Activated T-helper 17 cell treated with anti-CD3 and anti-CD28 coated beads, Interleukin-2, amount 50 U/mL, for 72 hours (primary cell): ENCODE measurements at places on chromosomes 11 and 22. TPM values are rescaled to one million over a fixed set of nuclear protein-coding genes. Genes with fewer than 3 reads are reported as not detected.

DNA sequence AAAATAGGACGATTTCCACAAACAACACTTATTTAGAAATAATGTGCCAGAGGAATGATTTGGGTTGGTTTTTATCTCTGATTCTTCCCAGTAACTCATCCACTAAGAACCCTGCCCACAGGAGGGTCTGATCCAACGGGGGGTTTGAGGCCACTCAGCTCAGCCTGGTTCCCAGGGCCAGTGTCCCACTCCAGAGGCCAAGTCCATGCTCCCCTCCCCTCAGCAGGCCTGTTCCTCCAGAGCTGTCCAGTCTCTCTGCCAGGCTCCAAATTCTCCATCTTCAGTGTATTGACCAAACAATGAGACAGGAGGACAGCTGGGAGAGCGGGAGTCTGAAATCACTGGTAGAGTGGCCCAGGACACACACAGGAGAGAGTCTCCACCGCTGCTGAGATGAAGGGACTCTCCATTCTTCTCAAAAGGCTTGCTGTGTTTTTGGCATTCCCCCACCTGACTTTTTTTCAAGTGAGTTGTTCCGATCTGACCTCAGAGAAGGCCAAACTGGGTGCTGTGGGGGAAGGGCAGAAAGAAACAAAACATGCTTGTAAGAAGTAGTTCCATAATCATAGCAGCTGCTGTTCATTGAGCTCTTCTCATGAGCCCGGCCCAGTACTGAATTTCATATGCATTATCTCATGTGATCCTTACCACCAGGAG is 17.6 kb upstream of the SCN2B start:
- ATAC-seq: no peak

- no peak for ATAC-seq
Measured at GRCh38 chr11:32255841-32256240, 165.0 kb downstream of the RCN1 start.

The SMTNL1 gene
- not detected for total RNA-seq

- ATAC-seq: no peak
Measured at GRCh38 chr11:70860888-70861287, 391.5 kb downstream of the SHANK2 start.

- ATAC-seq: no peak
Measured at GRCh38 chr11:127195501-127196120, 195.0 kb upstream of the KIRREL3 start.

DNA sequence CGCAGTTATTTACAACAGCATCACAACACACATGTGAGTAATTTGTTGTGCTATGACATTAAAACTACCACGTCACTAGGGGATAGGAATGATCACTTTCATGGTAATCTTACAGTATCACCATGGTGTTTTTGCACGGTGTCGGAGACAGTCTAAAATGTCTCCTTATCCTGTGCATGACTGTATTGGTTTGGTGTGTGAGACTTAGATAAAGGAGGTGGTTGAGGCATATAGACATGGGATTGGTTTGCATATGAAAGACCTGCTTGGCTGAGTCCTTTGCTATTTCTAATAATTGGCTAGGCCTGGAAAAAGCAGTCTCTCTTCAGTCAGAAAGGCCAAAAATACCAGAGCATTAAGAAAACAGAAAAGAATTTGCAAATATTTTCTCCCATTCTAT is 30.2 kb downstream of the MSANTD4 start:
- ATAC-seq: no peak

DNA sequence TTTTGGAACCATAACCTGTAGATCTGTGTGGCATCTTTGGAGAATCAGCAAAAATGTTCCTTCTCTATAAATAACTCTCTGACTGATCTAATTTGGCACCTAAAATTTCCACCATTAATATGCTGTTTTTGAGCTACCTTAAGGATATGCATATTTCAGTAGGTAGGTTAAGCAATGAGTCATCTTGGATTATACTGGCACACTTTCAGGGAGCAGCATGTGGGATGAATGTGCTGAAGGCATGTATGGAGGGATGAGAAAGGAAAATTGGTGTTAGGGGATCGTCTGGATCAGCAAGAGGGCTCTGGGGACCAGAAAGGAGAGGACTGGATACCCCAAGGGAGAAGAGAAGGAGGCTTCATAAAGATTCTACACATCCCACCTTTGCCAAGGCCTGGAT is 44.6 kb upstream of the ELF5 start:
- ATAC-seq: no peak

The NRIP3 gene
- 2.4 TPM for total RNA-seq

DNA sequence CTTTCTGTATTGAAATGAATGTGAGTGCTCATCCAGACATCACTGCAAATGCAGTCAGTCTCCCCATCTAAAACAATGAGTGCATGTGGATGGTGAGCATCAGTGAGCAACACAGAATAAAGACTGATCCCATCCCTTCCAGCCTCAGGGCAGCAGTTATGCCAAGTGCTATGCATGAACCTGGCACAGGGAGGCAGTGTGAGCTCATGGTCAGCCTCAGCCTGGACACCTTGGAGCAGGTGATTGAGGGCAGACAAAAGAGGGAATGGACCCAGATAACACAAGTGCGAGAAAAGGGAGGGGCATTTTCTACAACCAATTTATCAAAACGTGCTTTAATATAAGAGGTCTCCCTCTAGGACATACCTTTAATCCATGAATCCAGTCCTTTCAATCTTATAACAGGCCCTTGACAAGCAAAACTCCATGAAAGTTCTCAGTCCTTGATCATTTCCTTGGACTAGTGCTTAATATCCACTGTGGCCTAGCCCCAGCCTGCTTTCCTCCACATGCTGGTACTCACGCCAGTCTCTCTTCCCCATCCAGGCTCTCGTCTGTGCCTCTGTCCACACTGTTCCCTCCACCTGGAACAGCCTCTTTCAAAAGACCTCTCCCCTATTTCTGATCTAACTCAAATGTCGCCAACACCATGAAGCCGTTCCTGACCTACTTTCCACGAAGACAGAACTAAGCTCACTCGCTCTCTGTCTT is 50.5 kb upstream of the LRRC55 start:
- no peak for ATAC-seq

The PRODH gene
- total RNA-seq: 1.1 TPM

DNA sequence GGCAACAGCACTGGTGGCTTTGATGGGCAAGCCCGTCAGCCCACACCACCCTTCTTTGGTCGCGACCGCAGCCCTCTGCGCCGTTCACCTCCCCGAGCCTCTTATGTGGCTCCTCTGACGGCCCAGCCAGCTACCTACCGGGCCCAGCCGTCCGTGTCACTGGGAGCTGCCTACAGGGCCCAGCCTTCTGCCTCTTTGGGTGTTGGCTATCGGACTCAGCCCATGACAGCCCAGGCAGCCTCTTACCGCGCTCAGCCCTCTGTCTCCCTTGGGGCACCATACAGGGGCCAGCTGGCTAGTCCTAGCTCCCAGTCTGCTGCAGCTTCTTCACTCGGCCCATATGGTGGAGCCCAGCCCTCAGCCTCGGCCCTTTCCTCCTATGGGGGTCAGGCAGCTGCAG is 8.0 kb downstream of the RBM14 start:
- ATAC-seq: no peak

- peak; percentile 62 for ATAC-seq
Measured at GRCh38 chr11:59053387-59053786, 32.7 kb upstream of the GLYATL1B start.

The ZFTA gene
- 1.3 TPM for total RNA-seq

- ATAC-seq: peak; percentile 15
Measured at GRCh38 chr11:134036492-134037045, 32.3 kb upstream of the JAM3 start.

GRCh38 chr11:17010851-17011420 is 3.3 kb downstream of the PLEKHA7 start:
- ATAC-seq: no peak

The PRDM10 gene
- 12.2 TPM for total RNA-seq

The SNX19 gene
- total RNA-seq: 16.4 TPM

The MCHR1 gene
- not detected for total RNA-seq

DNA sequence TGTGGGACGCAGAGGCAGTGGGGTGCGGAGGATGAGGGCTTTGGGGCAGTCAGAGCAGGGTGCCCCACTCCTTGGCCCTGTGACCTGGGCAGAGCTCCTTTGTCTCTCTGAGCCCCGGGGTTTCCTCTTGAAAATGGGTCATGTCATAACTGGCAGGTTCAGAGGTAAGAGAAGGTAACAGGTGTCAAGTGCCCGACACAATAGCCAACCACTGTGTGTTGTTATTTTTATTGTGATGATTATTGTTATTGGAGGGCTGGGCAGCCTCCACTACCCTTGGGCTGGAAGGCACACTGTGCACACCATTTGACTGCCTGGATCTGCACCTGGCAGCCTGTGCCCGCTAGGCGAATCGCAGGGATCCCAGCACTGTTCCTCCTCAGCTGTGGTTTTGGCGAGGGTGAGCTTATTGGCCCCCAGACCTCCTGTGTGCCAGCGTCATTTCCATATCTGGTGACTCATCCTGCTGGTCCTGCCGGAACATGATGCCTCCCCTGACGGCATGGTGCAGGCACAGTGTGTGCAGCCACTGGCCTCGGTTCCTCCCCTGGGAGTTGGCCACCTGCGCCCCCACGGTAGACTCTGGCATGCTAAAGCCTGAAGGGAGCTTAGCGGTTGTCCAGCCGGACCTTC is 15.4 kb upstream of the SOX10 start:
- ATAC-seq: peak; percentile 78

DNA sequence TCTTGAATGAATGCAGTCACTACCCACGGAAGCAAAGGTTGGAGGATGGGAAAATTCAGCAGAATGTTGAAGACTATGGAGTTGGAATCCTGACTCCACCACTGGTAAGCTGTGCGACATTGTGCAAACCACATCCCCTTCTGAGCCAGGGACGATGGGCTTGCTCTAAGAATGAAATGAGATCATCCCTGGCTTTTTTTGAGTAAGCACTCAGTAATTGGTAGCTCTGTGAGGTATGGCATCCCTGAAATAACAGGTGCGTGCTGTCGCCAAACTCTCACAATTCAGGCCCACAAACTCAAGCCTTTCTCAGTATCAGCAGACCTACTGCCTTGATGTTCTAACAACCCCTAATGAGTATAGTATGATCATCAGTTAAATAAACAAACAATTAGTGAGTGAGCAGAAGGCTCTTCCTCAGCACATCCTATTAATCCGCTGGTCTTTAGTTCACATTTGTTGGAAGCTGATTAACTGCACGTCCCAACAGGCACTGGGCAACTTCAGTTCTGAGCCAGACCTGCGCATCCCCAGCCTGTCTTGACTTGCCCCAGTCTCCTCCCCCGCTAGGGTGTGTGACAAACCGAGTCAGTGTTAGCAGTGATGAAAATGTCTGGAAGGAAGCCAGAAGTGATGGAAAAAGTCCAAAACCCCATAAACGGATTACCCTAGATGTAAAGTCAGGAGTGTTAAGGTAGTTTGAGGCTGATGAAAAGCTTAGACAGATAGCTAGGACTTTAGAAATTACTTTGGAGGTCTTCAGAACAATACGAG is 235.5 kb downstream of the GRIK4 start:
- no peak for ATAC-seq

The UPK3A gene
- not detected for total RNA-seq

- ATAC-seq: peak; percentile 50
Measured at GRCh38 chr11:43419460-43419859, 60.7 kb downstream of the TTC17 start.

GRCh38 chr11:108853864-108854263 is 189.0 kb downstream of the DDX10 start:
- ATAC-seq: peak; percentile 34

The BAIAP2L2 gene
- total RNA-seq: 2.1 TPM

DNA sequence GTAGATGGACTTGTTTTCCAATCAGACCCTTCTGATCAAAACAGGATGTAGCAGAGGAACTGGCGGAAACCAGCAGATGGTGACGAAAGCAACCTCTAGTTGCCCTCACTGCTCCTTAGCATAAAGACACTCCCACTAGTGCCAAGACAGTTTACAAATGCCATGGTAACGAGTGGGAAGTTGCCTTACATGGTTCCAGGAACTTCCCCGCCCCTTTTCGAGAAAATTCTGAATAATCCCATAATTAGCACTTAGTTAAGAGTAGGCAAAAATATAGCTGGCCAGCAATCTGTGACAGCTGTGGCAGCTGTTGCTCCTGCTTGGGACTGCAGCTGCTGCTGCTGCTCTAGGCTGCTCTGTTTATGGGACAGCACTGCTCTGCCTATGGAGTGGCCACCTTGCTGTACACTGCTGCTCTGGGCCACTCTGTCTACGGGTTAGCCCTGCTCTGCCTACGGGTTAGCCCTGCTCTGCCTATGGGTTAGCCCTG is 33.4 kb upstream of the SORL1 start:
- peak; percentile 66 for ATAC-seq

The SCGB1C1 gene
- not detected for total RNA-seq

GRCh38 chr22:38203090-38203810 is 1.5 kb downstream of the MAFF start:
- ATAC-seq: peak; percentile 23

DNA sequence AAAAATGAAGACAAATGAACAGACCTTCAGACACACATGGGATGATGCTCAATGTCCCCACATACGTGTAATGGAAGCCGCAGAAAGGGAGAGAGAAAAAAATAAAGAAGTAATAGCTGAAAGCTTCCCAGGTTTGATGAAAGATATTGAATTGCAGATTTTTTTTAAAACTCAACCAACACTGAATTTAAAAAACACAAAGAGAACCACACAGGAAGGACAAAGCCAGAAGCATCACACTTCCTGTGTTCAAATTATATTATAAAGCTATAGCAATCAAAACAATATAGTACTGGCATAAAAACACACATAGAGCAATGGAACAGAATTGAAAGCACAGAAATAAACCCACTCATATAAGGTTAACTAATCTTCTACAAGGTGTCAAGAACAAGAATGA is 26.5 kb downstream of the TMEM45B start:
- no peak for ATAC-seq

GRCh38 chr11:86335131-86335767 is 33.2 kb downstream of the HIKESHI start:
- ATAC-seq: no peak

GRCh38 chr11:70153133-70153727 is 49.9 kb upstream of the FADD start:
- ATAC-seq: no peak

The CCDC15 gene
- 5.5 TPM for total RNA-seq

DNA sequence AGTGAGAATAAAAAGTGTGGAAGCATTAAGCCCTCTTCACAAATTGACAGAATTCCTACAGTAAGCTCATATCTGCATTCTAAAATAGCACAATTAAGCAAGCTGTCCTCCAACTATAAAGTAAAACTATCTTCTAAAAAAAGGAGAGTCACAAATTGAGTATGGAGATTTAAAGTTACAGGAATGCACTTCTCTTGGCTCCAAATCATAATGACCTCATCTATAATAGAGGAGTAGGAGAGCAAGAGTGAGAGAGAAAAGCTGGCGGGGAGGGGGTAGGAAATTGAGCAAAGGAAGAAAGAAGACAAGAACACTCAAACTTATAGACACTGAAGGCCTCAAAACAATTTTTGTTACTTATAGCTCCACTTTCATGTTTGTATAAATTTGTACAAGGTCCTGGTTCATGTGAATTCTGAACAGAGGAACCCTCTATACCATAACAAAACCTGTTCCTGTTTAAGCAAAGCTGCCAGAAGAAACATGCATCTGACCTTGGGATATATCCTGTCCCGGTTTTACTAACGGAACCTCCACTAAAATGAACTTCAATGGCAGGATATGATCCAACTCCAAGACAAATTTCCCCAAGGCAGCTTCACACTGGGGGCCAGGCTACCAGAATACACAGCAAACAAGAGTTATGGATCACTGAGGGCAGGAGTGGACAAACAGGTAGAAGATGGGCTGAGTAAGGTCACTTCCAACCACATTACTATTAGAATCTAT is 37.2 kb downstream of the SLC35F2 start:
- no peak for ATAC-seq

The PUS3 gene
- 15.9 TPM for total RNA-seq

The TTLL1 gene
- total RNA-seq: 4.1 TPM
